ENCODE measurements at places on chromosomes 12 and 14. TPM values are rescaled to one million over a fixed set of nuclear protein-coding genes. Genes with fewer than 3 reads are reported as not detected.

The TEX22 gene
- total RNA-seq, result 2.8 TPM

The PLA2G1B gene
- not detected for total RNA-seq

The GLT8D2 gene
- not detected for total RNA-seq

The CCDC175 gene
- not detected for total RNA-seq

The CIDEB gene
- total RNA-seq, result 28.7 TPM

The INHBE gene
- not detected for total RNA-seq

The PITPNM2 gene
- total RNA-seq, result 19.0 TPM

The TAS2R9 gene
- total RNA-seq, result not detected

The SPATA7 gene
- total RNA-seq, result 4.4 TPM

All from activated CD4-positive, alpha-beta T cell treated with anti-CD3 and anti-CD28 coated beads, Interleukin-2, amount 10 ng/mL, durations not matched to agents 7 days and 5 days (primary cell).